EH (cell line): ENCODE measurements at places on chromosomes 11 and 22.
A peak's percentile ranks its signal among the peaks of the same experiment; 100 is the strongest.

DNA sequence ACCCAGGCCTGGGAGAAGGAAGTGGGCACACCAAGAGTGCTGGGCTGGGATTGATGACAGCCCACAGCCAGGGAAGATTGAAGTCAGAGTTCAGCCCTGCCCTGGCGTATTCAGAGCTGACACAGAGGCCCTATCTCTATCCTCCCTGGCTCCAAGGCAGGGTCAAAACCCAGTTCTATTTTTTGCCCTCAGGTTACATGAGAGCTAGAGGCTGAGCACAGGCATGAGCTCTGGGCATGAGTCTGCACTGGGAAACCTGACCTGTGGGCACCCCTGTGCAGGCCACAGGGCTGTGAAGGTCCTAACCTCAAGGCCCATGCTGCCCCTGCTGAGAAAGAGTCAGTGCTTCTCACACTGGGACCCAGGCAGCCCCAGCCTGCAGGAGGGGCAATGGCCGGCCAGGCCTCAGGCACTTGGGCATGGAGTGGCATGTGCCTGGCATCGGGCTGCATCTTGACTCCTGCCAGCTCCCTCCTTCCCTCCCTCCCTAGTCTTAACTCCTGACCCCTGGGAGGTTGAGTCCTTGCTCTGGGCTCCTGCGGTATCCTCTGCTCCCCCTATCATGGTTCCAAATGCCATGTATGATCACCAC is 5.4 kb downstream of the SLC35E4 start:
- DNase-seq: no peak

DNA sequence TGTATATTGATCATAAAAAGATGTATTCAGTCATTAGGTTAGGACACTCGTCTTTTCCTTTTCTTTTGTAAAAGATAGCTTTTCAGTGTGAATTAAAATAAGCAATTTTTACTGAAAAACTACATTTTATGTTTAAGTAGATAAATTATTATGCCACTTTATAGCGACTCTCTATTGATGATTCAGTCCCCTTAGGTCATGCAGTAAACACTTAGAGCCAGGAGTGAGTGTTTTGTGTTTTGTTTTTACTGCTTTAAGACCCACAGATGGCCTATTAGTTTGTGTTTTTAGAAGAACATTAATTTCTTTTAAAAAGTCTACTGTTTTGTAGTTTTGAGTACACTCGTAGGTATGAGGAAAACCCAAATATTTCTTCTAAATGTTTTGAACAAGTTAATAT is 86.6 kb downstream of the YAP1 start:
- peak; percentile 37 for DNase-seq

- DNase-seq: peak; percentile 3
These were observed 906.3 kb downstream of the DLG2 start for GRCh38 chr11:84720706-84721402.

GRCh38 chr11:33620423-33621171 is 80.0 kb downstream of the C11orf91 start:
- peak; percentile 82 for DNase-seq

DNA sequence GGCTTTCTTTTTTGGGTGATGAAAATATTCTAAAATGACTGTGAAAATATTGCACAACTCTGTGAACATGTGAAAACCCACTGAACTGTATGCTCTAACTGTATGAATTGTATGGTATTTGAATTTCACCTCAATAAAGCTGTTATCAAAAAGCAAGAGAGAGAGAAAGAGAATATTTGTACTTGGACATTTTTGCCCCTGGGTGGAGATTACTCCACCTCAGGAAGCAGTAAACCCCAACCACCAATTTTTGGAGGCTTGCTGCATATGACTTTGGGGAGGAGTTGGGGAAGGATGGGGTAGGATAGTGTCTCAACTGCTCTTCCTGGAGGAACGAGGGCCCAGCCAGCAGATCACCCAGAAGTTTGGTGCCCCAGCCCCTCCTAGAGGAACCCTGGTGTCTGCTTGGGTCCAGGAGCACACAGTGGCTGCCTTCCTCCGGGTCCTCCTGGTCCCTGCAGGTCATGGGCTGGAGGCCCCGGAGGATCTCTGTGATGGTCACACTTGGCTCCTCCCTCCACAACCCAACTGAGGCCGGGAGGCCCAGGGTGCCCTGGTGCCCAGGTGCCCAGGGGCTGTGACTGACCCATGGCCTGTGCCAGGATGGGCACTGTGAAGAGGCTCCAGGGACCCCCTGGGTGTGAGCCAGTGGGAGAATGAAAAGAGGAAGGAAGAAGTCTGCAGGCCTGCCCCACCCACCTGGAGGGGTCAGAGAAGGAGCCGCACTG is 15.3 kb upstream of the PICK1 start:
- no peak for DNase-seq

GRCh38 chr11:100619484-100619883 is 67.6 kb upstream of the ARHGAP42 start:
- DNase-seq: peak; percentile 69

DNA sequence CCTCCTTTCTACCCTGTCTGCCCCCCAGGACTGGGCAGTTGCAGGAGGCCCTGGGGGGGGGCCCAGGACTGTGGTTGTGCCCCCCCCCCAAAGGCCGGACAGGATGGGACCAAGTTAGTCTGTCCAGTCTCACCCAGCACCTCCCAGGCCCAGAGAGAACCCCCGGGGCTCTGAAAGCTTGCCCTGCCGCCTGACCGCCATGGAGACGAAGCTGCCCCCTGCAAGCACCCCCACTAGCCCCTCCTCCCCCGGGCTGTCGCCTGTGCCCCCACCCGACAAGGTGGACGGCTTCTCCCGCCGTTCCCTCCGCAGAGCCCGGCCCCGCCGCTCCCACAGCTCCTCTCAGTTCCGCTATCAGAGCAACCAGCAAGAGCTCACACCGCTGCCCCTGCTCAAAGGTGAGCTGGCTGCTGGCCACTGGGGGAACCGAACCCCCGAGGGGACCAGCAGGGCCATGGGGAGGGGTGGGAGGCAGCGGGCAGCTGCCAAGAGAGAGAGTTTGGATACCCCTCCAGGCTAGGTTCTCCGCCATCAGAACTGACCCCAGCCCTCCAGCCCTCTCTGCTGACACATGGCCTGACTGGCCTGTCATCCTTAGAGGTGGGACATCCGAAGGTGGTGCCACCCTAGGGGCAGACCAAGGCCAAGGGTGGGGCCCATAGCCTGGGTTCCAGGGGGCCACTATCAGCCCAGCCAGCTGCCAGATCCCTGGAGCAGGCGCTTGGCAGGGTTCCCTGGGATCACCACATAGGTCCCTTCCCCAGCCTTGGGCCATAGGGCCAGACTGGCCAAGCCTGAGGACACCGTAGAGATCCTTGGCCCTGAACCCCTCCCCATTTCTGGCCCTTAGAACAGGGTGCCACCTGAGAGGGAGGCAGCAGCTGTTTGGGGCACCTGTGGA is 1.3 kb downstream of the PPP2R5B start:
- DNase-seq: no peak

DNA sequence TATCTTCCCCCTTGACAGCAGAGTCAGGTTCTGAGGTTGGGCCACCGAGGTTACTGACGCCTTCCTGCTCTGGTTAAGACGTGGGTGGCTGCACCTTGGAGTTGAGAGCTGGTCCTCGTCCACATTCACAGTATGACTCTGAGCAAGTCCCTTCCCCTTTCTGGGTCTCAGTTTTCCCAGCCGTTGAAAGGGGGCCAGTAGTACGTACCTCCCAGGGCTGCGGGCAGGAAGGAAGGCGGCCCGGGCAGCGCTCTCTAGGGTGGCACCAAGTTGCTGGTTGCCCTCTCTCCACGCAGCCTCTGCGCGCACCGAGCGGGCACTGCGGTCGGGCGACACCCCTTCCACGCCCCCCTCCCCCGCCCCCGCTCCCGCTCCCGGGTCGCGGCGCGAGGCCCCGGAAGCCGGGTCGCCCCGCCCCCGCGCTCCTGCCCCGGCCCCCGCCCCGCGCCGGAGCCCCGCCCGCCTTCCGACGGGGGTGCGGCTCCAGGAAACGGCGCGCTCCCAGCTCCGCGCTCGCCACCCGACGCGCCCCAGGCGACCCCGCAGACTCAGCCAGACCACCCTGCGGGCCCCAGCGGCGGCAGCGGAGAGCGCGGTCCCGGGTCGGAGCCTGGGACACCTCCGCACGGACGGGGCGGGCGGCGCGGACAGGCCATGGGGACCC is at the start of gene EHBP1L1:
EHBP1L1 (plus strand) TSS at position 486 of the 664 bp plus-strand sequence. CDS start 250 bp downstream, outside the sequence.
- DNase-seq: peak; percentile 65

DNA sequence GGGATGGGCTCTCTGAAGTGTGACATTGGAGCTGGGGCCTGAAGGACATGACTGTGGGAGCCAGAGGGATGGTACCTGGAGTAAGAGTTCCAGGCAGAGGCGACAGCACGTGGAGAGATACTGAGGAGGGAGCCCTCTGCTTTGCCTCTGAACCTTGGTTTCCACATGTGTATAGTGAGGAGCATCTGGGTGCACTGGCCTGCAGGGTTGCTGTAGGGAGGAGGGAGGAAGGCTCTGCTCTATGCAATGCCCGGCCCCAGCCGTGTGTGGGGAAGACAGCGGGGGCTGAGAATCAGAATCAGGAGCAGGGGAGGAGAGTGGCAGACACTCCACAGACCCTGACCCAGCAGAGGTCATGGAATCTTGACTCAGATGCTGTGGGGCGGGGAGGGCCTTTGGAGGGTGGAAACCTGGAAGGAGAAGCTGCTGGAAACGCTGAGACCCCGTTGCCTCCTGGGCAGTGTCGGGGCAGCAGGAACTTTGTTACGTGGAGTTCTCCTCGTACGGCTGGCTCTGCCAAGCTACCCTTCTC is 4.0 kb downstream of the SCYL1 start:
- no peak for DNase-seq

- DNase-seq: no peak
These were observed 16.6 kb downstream of the CD59 start for GRCh38 chr11:33719587-33719986.

- peak; percentile 99 for DNase-seq
These were observed at the start of gene TAGLN for GRCh38 chr11:117199053-117199915. TSS of gene TAGLN (plus strand) at chr11:117199370. CDS start at chr11:117203014, 3,644 bp downstream.

DNA sequence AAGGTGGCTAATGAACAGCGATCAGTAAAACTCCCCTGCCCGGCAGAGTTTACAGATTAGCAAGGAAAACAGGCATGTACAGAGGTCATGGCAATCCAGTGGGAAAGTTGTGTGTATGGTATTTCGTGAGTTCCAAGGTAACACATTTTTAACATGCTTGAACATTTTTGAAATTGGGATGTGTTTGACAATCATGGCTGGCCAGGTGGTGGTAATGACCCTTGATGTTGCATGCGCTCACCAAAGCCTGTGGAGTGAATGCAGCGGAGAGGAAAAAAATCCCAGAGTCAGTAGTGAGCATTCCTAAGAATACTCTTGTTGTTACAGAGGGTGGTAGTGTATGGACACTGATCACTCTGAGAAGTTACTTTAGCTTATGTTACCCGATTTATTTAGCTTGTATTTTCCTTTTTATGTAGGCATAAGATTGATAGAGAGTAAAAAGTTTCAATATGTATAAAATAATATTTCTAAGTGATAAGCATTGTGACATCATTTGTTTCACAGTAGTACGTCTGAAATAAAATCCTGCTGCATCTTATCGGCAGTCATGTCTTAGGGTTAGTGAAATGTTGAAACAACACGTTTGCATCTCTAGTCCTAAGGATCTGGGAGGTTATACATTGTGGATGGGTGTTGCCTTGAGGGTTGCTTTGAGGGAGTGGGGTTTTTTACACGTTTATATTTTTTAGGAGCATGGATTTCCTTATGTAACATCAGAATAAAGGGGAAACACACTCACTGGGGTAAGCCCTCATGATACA is 8.7 kb downstream of the TEAD1 start:
- DNase-seq: no peak

DNA sequence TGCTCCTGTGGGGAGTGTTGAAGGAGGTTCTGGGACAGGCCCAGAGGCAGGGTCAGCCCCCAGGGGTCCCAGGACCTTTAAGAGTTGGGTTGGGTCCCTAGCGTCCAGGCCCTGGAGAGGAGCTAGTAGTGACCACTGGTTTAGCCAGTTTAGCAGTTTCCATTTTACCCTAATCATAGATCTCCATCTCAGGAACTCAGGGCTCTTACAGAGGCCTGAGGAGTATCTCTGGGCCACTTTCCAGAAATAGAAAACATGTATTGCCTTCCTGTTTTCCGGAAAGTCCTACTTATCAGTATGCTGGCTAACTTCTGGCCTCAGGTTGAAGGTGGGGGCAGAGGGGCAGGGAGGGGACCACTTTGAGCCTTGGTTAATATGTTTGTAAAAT is 13.5 kb downstream of the NCF4 start:
- no peak for DNase-seq

- peak; percentile 19 for DNase-seq
These were observed 519.0 kb downstream of the TBC1D22A start for GRCh38 chr22:47281126-47282106.
